GM12892 (cell line): ENCODE measurements at places on chromosomes 2 and 18.
A peak's percentile ranks its signal among the peaks of the same experiment; 100 is the strongest.

- DNase-seq: no peak
Measured at GRCh38 chr18:58038063-58038462, 6.0 kb upstream of the NEDD4L start.

DNA sequence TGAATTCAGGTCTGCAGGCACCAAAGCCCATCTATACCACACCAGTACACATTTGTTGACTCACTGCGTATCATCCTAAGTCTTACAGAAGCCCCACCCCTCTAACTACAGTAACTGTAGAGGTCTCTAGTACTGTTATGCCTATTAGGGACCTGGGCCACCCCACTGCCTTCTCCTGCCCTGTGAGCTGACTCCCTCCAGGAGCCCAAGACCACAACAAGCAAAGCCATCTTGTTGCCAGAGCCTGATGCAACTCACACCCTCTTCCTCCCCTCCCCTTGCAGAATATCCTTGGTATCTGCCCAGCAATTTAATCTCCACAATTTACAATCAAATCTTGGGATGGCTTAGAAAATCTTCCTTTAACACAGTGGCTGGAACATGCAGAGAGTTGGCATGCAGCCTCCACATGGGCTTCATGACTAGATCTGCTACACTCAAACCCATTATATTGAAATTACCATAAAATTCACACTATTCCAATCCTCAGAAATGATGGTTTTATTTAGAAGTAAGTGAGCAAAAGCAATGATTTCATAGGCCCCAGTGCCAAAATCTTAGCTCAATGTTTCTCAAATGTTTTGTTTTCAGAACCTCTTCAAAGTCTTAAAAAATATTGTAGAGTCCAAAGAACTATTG, 17.7 kb upstream of the CYP1B1 start:
- no peak for DNase-seq

GRCh38 chr2:65161551-65162100, 31.7 kb upstream of the RAB1A start:
- DNase-seq: no peak

DNA sequence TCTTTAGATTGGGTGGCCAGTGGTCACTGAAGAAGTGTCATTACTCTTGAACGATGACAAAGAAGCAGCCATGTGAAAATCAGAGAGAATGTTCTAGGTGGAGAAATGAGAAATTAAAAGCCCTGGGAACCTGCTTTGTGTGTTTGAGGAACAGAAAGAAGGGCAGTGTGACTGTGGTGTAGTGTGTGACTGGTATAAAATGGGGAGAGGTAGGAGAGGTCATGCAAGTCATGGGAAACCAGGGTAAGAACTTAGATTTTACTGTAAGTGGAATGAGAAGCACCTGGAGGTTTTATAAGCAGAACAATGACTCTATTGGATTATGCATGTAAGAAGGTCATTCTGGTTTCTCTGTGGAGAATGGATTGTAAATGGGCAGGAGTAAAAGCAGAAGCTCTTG, 12.2 kb downstream of the ICOS start:
- no peak for DNase-seq

DNA sequence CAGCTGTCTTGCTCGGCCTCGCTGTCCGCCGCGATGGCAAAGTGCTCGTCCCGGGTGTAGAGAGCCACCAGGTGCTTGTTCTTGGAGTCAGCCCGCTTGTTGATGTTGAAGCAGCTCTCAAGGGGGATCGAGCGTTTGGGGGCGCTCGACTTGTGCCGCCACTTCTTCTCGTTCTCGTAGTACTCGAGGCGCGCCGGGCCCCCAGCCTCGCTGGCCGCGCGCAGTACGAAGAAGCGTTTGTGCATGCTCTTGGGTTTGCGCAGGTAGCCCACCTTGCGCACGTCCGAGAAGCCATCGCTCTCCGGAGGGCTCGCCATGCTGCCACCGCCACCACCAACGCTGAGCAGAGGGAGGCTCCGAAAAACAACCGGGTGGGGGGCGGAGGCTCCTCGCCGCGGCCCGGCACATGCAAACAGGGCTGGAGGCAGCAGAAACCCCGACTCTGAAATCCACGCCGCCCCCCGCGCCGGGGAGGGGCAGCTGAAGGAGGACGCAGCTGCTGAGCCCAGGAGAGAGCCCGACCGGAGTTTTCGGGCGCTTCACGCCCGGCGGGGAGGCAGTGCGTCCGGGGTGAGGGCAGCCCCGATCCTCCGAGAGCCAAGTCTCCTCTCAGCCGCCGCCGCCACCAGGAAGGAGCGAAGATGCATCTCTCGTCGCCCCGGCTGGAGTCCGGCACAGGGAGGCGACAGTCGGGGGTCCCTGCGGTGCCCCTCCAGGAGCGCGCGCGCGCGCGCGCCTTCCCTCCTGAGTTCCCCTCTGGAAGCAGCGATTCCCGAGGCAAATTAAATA, 1.0 kb downstream of the IRS1 start:
- peak; percentile 61 for DNase-seq

- DNase-seq: no peak
Measured at GRCh38 chr2:189492451-189492850, 51.2 kb downstream of the WDR75 start.

DNA sequence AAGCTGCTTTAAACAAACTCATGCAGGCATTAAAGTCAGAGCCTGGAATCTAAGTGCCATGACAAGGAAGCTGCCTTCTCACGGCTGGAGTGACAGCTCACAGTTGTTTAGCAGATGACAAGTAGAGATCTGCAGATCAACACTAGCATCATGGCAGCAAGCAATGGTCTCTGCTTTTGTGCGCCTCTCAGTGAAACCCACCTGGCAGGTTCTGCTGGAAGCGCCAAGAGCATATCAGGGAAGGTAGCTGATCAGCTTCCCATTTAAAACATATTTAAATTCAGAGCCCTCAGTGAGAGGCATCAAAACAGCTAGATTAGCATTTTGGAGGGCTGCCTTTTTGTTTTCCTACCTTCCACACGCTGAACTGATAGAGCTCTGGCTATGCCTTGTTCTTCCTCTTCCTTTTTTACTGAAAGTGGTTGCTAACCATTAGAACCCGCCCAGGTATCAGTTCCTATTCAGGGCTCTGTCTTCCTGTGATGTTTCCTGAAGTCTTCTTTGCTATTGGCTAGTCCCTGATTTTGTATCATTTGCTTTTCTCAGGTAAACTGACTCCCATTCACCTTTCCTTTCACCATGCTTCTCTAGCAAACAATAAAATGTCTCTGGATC, 70.8 kb downstream of the TMEM200C start:
- DNase-seq: no peak

- DNase-seq: no peak
Measured at GRCh38 chr2:168145426-168146310, 101.7 kb downstream of the STK39 start.

GRCh38 chr2:102438111-102438510, 15.2 kb downstream of the IL18RAP start:
- no peak for DNase-seq

DNA sequence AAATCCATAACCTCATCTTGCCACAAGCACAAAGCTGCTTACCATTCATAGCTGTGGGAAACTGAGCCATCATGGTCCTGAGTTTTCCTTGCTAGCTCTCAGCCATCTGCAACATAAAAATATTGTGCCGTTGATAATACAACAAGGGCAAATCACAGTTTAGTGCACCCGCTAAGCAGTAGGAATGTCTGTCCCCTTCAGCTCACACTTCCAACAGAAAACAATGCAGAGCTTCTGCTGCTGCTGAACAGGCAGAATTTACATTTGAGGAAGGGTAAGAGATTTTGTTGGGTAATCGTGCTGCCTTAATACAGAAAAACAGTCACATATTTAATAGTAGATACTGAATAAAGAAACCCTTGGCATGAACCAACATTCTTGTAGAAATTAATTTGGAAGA, 32.3 kb downstream of the ITSN2 start:
- DNase-seq: no peak

DNA sequence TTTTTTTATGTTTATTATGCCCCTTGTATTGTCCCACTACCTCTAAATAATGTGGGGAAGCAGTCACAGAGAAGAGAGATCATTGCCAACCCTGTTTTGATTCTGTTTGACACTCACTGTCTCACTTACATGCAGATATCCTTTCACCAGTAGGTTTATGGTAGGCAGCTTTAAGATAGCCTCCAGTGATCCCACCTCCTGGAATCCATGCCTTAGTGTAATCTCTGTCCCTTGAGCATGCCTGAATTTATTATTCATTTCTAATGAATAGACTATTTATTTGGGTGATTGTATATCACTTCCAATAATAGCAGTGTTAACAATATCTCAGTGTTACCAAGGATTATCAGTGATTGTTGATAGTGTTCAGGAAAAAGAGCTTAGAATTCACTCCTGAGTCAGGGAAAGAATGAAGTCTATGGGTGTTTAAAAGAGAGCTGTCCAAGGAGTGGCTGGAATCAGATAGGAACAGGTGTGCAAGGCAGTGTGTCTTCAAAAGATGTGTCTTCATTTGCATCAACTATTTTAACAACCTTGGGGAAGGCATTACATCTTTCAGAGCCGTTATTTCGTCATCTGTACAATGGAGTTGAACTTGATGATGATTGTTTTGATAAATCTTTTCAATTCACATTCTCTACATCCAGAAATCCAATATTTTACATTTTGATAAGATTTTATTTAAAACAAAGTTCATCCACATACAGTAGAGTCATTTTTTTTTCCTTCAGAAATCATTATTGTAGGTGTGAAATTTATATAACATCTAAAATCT, 31.9 kb downstream of the PKP4 start:
- no peak for DNase-seq

DNA sequence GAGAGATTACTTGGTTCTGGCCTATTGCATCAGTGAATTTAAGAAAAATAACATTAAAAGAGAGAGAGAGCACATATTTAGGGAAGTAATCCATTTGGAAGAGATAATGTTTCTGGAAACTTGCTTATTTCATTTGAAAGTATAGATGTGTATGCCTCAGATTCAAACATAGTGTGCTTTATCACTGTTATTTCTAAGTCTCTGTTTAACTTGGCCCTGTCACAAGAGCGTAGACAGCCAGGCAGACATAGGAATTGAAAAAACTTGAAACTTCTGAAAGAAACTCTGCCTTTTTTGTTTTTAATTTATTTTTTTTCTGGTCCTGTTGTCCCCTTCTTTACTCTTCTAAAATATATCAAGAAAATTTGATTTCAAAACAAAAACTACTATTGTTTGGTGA, 849.1 kb downstream of the CNTNAP5 start:
- DNase-seq: no peak

DNA sequence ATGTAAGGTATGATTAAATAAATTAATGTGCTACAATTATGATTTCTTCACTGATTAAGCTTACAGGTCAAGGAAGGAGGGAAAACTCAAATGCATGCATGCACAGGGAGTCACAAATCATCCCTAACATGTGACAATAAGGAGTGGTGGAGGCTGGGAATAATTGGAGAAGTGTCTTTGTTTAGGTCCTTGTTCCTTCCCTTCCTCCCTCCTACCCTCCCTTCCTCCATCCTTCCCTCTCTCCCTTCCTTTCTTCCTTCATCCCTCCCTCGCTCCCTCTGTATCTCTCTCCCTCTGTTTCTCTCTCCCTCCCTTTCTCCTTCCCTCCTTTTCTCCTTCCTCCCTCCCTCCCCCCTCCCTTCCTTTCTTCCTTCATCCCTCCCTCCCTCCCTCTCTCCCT, 337.1 kb downstream of the CTNNA2 start:
- no peak for DNase-seq

GRCh38 chr2:46666044-46666679, 186.8 kb downstream of the TMEM247 start:
- DNase-seq: no peak

GRCh38 chr2:240685771-240686371, 3.2 kb upstream of the AQP12B start:
- DNase-seq: peak; percentile 36

GRCh38 chr2:170887496-170887895, 41.6 kb upstream of the GORASP2 start:
- no peak for DNase-seq

- no peak for DNase-seq
Measured at GRCh38 chr18:59150236-59150635, 10.6 kb downstream of the SEC11C start.

- no peak for DNase-seq
Measured at GRCh38 chr2:138827426-138828054, 47.4 kb upstream of the NXPH2 start.

GRCh38 chr2:54514822-54515569, 58.9 kb downstream of the SPTBN1 start:
- DNase-seq: no peak

DNA sequence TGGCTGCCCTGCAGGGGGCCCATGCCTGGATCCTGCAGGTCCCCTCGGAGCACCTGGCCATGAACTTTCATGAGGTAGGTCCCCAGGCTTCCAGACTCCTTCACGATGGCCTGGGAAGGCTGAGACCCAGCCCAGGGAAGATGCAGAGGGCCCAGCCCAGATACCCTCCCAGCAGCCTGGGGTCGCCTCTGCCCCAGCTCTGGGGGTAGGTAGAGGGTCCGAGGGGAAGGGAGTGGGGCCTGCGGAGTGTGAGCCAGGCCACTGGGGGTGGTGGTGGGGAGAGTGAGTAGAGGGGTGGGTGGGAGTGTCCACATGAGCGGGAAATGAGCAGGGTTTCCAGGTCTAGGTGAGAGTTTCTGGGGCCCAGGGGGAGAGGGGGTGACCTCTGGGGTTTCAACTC, 1.2 kb upstream of the CHRND start:
- DNase-seq: no peak

DNA sequence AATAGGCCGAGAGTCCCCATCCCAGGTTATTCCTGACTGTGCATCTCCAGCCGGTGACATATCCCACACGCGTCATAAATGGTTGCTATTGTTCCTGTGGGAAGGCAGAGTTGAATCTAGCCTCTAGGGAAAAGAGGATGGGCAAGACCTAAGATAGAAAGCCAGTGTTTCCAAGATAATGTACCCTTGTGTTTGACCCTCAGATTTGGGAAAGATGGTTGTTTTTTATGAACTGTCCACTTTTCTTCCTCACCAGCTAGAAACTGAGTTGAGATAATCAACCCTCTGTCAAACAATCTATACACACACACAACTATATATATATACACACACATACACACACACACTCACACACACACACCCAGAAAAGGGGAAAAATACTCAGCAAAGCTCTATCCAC, 131.0 kb downstream of the PRKCE start:
- no peak for DNase-seq

GRCh38 chr2:105890111-105890510, 145.4 kb downstream of the NCK2 start:
- no peak for DNase-seq

- no peak for DNase-seq
Measured at GRCh38 chr2:3305952-3306351, 71.7 kb downstream of the EIPR1 start.
